Cortex of kidney (tissue), 1 donor: ENCODE measurements at places on chromosomes 3 and 15.

GRCh38 chr3:141294301-141294700 lies 62.7 kb downstream of the PXYLP1 start:
- no peak for DNase-seq

- no peak for DNase-seq
Observed at GRCh38 chr3:115666081-115666480, 42.8 kb downstream of the GAP43 start.

GRCh38 chr15:69562116-69562515 lies 109.5 kb downstream of the RPLP1 start:
- no peak for DNase-seq

GRCh38 chr15:78737187-78737820 lies 74.0 kb downstream of the ADAMTS7 start:
- DNase-seq = no peak

DNA sequence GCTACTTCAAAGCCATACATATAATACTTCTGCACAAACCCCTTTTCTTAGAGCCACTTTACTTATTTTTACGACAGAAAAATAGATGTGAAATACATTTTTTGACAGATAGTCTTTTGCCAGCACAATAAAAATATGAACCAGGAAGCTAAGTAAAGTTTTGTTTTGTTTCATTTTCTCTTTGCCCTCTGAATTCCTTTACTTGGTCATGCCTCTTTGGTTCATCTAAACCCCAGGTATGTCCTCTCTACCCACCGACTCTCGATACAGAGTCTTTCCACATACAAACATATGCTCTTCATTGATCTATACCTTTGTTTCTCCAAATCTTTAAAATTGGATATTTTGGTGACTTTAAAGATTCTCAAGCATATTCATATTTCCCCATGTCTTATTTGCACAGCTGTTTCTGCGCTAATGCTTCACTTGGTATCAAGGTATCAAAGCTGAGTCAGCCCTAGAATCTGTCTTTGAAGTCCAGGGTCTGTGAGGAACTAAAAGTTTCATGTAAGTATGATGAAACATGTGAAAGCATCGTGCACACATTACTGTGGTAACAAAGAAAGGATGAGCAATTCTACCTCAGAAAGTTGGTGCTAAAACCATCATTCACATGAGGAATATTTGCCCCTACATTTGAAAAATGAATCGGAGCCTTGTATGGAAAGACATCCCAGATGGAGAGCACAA lies 845.4 kb downstream of the NAALADL2 start:
- DNase-seq = no peak
